T-helper 2 cell (primary cell): ENCODE measurements at places on chromosomes 12 and 14.

- no peak for DNase-seq
Measured at GRCh38 chr12:2397356-2398045, 344.7 kb downstream of the CACNA1C start.

DNA sequence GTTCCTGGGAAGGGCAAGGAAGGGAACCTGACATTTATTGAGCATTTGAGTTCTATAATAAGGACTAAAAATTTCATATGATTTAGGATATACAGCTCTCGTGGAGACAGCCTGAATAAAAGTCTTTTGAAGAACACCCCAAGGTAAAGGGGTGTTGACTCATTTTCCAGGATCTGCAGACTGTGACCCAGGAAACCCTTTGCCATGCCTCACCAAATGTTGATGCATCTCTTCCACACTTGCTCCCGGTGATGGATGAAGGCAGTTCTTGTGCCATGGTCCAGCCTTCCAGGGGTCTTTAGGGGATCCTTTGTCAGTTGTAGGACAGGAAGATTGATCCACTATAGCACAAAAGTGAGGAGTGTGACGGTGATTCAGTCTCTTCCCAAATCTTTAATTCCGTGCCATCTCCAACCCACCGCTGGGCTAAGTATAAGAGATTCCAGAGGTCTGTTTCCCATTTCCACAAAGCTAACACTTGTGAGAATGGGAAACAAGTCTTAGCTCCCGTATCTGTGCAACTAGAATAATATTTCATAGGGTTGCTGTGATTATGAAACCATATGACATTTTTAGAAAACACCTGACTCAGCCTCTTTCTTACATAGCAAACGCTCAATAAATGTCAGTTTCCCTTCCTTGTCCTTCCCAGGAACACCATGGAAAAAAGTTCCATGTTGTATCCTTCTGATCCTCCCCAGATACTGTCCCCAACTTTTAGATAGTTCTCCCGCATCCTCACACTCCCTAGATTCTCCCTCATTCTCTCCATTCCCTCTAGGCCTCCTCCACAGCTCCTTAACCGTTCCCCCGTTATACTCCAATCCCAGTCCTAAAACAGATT lies 836 bp downstream of the AAAS start:
- DNase-seq = no peak

DNA sequence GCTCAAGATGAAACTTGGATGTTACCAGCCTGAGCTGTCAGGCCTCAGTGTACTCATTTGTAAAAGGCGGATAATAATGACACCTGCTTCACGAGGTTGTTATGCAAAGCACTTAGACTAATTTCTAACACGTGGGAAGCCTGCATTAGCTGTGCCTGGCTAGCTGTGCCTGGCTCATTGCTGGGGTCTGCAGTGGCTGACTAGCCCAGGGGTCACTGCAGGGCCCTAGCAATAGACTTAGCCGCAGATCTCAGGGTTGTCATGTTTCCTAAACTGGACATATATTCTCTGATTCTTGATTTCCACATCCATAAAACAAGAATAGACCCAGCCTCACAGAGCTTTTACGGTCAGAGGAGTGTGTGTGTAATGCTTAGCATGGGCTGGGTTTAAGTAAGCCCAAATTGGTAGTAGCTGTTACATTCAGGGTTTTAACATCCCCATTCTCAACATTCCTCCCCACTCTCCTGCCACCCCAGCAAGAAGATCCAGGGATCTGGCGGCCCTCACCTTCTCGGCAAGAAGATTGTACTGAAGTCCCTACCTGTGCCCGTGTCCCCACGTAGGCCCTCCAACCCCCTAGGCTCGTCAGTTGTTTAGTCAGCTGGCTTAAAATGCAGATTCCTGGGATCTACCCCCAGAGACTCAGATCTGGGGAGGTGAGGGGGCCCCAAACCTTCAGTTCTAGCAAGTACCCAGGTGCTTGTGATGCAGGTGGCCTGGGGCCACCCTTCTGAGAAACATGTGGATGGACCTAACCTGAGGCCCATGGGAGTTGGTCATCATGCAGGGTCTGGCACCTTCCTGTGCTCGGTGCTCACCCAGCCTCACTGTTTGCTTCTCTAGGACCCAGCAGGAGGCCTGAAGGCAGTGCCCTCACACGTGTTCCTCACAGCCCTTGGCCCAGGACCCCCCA lies 8.6 kb downstream of the NR4A1 start:
- DNase-seq = no peak

DNA sequence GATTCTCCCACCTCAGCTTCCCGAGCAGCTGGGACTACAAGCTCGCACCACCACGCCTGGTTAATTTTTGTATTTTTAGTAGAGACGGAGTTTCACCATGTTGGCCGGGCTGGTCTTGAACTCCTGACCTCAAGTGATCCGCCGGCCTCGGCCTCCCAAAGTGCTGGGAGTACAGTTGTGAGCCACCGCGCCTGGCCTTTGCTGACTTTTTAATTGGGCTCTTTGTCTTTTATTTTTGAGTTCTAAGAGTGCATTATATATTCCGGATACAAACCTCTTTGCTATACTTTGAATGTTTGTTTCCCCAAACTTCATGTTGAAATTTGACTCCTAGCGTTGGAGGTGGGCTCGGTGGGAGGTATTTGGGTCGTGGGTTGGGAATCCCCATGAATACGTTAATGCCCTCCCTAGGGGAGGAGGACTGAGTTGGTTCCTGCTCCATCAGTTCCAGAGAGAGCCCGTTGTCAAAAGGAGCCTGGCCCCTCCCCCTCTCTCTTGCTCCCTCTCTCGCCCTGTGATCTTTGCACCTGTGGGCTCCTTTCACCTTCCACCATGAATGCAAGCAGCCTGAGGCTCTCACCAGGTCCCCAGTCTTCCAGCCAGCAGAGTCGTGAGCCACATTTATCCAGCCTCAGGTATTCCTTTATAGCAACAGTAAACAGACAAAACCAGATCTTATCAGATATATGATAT lies 103.2 kb upstream of the EVL start:
- DNase-seq = no peak

GRCh38 chr12:14982991-14983390 lies 10.1 kb downstream of the PDE6H start:
- no peak for DNase-seq

GRCh38 chr12:114399664-114400211 lies 6.2 kb downstream of the TBX5 start:
- DNase-seq = no peak

- no peak for DNase-seq
Measured at GRCh38 chr14:92759300-92759678, 10.9 kb upstream of the LGMN start.

GRCh38 chr12:126434412-126434985 lies 1369.3 kb downstream of the AACS start:
- no peak for DNase-seq

DNA sequence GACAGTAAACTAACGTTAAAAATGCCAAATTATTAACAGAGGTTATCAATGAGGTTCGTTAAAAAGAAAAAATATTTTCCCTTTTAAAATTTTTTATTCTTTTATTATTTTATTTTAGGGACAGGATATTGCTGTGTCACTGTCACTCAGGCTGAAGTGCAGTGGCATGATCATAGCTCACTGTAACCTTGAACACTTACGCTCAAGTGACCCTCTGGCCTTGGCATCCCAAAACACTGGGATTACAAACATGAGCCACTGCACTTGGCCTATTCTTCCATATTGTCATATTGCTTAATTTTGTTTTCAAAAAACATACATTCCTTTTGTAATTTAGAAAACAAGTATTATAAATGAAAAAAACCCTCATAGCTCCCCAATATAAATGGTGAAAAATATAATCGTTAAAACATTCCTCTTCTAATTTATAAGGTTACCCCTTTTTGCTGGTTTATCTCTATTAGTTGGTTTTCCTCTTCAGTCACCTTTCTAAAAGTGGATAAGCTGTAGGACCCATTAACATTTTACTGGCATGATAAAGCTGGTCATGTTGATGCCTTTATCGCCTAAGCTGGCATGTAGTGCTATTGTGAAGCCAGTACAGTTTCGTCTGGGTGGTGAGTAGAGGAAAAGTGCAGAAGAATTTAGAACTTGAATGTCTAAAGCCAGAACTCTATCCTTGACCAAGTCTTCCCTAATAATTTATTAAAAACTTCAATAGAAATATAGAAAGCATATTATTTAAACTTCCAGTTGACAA lies 27.6 kb downstream of the PDE3A start:
- no peak for DNase-seq

DNA sequence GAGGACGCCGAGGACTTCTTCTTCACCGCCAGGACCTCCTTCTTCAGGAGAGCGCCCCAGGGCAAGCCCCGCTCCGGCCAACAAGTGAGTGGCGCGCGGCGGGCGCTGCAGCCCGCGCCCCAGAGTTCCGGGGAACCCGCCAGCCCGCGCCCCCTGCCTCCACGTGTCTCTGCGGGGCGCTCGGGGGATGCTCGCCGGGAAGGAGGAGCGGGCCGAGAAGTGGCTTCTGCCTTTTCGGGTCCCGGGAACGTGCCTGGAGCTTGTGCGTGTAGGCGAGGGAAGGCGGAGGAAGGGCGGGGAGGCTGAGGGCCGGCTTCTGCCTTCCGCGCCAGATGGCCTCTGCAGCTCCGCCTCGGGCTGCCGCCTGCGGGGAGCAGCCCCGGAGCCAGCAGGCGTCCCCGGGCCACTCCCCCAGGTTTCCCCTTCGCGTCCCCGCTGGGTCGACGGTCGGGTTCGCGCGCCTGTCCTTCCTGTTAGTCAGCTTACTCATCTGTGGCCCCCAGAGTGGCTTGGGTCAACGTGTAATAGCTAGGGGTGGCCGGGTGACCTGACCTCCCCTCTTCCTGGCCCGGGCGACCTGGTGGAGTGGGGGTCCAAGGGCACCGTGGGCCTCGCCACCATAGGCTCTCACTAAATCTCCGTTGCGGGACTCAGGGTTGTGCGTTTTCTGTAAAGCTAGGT lies 505 bp downstream of the RASSF3 start:
- DNase-seq = peak; percentile 48

GRCh38 chr12:108531929-108532848 lies 17.1 kb downstream of the FICD start:
- no peak for DNase-seq

DNA sequence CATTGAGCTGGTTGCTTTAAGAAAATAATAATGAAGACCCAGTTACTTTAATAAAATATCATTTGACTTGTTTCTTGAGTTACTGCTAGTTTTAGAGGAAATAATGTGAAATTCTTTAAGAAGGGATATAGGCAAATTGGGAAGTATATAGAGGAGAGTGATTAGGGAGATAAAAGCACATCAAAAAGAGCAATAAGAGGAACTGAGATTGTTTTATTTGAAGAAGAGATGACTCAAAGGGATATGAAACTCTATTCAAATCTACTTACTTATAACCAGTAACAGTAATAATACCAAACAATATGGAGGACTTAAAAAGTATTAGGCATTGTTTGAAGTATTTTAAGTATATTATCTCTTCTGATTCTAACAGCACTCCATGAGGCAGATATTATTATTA lies 37.1 kb downstream of the LRRK2 start:
- DNase-seq = no peak

DNA sequence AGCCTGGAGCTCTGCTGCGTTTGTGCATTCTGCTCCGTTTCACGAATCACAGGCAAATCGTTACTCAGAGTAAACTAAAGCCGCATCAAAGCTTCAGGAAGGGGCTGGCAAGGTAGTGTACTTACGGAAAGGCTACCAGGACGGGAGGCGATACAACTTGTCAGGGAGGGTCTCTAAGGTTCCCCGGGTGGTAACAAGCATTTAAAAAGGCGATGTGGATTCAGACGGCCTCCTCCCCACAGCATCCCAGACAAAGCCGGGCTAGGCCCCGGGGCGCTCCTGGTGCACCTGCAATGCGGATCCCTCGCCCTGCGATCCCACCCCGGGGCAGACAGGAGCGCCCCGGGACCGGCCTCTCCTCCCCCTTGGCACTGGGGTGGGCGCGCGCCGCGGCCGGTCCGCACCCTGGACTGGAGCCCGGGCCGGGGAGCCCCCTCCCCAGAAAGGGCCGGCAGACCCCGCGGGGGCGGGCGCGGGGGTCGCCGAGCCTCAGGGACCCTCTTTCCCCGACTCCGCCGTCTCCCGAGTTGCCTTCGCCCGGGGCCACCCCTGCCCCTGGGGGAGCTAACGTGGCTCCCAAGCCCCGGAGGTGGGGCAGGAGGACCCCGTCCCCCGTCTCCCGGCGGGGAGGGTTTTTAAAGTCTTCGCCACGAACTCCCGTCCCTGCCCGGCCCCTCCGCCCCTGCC lies 718 bp downstream of the CCDC92 start:
- peak; percentile 26 for DNase-seq

DNA sequence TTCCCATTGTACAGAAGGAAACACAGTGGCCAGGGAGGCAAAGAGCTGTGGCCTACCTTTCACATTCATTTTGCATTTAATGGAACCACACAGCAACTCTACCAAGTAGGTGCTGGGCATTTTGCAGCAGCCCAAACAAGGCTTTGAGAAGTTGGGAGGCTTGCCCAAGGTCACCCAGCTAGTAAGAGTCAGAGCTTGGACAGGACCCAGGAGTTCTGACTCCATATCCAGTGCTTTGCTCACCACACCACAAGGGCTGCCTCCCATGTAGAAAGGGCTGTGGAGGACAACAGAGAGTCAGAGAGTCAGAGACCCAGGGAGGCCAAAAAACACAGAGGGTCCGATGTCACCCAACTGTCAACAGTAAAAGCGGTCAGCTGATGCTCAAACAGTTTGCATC lies 400.2 kb downstream of the BCL11B start:
- DNase-seq = no peak

DNA sequence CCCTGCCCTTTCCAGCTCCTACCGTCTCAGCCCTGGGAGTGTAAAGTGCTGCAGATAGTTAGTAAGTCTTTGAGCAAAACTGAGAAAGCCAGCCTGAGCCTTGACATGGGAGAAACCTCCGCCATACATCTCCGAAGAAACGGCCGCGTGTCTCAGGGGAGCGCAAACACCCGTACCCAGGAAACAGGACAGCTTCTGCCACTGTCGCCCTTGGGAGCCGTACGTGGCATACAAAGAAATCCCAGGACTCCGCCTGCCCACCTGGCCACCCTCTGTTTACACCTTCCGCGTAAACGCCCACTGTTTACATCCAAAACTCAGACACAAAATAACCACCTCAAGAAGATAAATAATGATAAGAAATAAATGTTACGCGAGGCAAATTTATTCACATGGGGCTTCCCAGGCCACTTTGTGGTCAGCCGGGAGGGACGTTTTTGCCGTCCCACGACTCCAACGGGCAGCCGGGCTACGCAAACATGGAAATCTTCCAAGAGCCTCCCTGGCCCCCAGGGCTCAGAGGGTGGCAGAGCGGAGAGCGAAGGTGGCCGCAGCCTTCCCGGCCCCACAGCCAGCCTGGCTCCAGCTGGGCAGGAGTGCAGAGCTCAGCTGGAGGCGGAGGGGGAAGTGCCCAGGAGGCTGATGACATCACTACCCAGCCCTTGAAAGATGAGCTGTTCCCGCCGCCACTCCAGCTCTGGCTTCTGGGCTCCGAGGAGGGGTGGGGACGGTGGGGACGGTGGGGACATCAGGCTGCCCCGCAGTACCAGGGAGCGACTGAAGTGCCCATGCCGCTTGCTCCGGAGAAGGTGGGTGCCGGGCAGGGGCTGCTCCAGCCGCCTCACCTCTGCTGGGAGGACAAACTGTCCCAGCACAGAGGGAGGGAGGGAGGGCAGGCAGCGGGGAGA lies at the start of gene BDKRB2:
TSS of gene BDKRB2 (plus strand) at position 689 of the 908 bp plus-strand sequence. CDS start 32,269 bp downstream, outside the sequence.
- no peak for DNase-seq

- DNase-seq = no peak
Measured at GRCh38 chr14:79352076-79352630, 859.2 kb downstream of the DIO2 start.
